ENCODE measurements at places on chromosomes 5 and 9.

GRCh38 chr9:20873240-20873865, 158.1 kb downstream of the HACD4 start:
- no peak for DNase-seq

DNA sequence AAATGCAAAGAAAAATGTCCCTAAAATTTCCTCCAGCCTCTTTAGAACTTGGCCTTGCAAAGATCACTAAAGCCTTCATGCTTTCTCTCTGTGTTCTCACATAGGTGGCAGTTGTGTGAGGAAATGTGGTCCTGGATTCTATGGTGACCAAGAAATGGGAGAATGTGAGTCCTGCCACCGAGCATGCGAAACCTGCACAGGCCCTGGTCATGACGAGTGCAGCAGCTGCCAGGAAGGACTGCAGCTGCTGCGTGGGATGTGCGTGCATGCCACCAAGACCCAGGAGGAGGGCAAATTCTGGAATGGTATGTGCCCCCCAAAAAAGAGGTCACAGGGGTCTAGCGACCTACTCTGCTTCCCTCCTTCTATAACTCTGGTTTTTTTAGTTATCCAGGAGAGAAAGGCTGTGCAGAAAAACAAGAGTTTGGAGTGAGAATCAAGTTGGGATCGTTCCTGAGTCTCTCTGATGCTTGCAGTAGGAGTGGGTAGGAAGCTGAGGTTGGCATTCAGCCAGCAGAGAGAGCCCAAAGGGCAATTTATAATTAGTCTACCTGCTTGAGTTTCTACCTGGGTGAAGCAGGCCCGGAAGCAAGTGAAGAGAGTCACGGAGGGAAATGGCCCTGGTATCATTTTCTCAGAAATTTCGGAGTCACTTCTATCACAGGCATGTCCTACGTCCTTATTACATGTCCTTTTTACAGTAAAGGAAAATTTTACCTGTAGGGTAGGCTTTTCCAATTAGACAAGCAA, 97.5 kb downstream of the RFK start:
- DNase-seq = no peak

DNA sequence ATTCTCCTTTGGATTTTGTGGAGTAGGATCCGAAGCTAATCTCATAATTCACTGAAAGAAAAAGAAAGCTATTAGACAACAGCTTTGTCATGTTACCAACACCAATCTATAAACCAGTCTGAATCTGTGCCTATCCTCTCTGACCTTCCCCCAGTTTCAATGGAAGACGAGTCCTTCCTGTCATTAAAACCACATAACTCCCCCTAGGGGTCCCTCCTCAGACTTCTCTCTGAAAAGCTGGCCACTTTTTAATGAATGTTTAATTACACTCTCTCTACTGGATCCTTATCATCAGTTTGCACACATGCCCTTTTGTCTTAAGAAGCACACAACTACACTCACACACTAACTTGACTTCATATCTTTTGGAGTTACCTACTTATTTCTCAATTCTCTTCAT, 98.0 kb upstream of the TSLP start:
- DNase-seq = no peak

GRCh38 chr5:66551945-66552344, 44.2 kb upstream of the MAST4 start:
- no peak for DNase-seq

DNA sequence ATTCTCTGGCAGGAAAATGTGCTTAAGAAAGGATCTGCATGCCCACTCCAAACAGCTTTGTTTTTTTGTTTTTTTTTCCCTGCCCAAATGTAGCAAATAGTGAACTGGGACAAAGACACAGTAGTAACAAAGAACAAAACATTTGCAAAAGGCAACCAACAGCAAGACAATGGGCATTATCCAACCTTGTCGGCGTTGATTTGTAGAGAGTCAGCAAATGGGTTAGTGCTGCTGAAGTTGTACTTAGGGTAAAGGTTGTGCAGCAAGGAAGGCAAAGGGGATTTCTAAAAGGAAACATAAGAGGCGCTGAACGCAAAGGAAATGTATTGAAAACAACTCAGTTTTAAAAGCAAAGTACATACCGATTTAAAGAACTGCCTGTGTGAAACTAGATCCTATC, 136.2 kb downstream of the MPDZ start:
- no peak for DNase-seq
